ENCODE measurements at places on chromosomes 16 and 17. TPM values are rescaled to one million over a fixed set of nuclear protein-coding genes. Genes with fewer than 3 reads are reported as not detected.
A peak's percentile ranks its signal among the peaks of the same experiment; 100 is the strongest.

The TMC5 gene
- total RNA-seq: under 0.01 TPM

- no peaks in the 10 kb centered on the region for H3K27me3 ChIP-seq
- H3K36me3 ChIP-seq: peaks cover 21% of the 10 kb centered on the region
- H3K4me1 ChIP-seq: no peaks in the 10 kb centered on the region
- H3K27ac ChIP-seq: no peak overlapping the region
- DNase-seq: no peak
Observed at GRCh38 chr17:19948116-19948943, 29.3 kb downstream of the AKAP10 start.

The ARHGDIG gene
- not detected for total RNA-seq

DNA sequence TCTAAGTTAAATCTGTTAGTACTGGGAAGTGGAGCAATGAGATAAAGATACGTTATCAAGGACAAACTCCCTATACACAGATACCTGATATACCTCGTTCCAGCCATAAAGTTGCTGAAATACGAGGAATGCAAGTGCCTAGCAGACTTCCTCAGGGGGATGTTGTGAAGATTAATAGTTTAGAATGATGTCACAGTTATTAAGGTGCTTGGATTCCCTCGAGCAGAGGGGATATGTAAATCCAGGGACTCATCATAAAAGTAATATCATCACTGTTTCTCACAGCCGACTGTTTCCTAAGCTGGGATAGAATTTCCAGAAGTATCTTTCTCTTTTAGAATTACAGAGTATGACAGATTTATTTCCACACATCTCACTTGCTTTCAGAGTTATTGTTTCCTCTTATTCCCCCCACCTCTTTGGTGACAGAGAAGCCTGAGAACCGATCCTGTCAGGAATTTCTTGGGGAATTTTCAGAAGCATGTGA is 28.4 kb upstream of the ZFHX3 start:
- H3K27me3 ChIP-seq: no peaks in the 10 kb centered on the region
- H3K4me1 ChIP-seq: peaks cover 3% of the 10 kb centered on the region
- peak; percentile 8 for DNase-seq
- H3K4me3 ChIP-seq: no peak overlapping the region
- no peak overlapping the region for H3K27ac ChIP-seq
- H3K36me3 ChIP-seq: no peaks in the 10 kb centered on the region

- peak; percentile 81 for DNase-seq
- peak overlapping the region; percentile 86 for H3K4me3 ChIP-seq
- peak overlapping the region; percentile 99 for H3K27ac ChIP-seq
- peaks cover 12% of the 10 kb centered on the region for H3K36me3 ChIP-seq
Observed at GRCh38 chr17:21285164-21286065, 904 bp downstream of the MAP2K3 start.

The CORO6 gene
- total RNA-seq: 12.7 TPM
